H4 (cell line): ENCODE measurements at places on chromosomes 6 and 20.

DNA sequence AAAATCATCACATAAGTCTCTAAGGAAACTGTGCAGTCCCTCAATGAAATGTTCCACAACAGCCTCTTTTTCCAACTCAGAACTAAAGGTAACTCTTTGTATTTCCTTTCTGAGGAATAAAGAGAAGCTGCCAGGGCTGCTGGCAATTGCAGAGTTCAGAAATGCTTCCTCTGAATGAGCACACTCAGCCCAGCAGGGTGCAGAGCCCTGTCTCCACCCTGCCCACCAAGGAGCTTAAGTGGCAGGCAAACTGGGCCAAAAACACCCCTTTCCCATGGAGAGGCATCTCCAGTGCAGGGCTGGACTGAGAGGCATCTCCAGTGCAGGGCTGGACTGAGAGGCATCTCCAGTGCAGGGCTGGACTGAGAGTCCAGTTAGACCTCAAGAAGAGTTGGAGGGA lies 255.4 kb downstream of the GMPR start:
- no peak for DNase-seq

- DNase-seq = no peak
Measured at GRCh38 chr20:63536997-63537524, at the start of gene PTK6. TSS of gene PTK6 (minus strand) at chr20:63537376. CDS start at chr20:63537314, 62 bp downstream.

- no peak for DNase-seq
Measured at GRCh38 chr6:158044525-158044888, 62.8 kb downstream of the SYNJ2 start.

GRCh38 chr20:35145141-35145564 lies 2.0 kb downstream of the EDEM2 start:
- DNase-seq = peak; percentile 59

DNA sequence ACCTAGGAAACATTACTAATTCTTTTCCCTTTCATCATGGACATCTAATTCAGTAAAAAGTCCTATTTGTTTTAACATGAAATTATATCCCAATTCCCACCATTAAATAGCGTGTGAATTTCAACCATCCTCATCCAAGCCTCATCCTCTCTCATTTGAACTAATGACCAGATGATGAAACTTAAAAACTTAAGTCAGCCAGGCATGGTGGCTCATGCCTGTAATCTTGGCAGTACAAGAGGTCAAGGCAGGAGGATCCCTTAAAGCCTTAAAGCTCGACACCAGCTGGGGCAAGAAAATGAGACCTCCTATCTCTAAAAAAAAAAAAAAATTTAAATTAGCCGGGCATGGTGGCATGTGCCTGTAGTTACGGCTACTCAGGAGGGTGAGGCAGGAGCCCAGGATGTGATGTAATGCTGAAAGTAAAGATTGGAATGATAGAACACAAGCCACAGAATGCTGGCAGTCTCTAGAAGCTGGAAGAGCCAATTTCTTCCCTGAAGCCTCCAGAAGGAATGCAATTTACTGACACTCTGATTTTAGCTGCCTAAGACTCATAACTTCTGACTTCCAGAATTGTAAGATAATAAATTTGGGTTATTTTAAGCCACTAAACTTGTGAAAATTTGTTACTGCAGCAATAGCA lies 27.1 kb upstream of the HAO1 start:
- peak; percentile 68 for DNase-seq

DNA sequence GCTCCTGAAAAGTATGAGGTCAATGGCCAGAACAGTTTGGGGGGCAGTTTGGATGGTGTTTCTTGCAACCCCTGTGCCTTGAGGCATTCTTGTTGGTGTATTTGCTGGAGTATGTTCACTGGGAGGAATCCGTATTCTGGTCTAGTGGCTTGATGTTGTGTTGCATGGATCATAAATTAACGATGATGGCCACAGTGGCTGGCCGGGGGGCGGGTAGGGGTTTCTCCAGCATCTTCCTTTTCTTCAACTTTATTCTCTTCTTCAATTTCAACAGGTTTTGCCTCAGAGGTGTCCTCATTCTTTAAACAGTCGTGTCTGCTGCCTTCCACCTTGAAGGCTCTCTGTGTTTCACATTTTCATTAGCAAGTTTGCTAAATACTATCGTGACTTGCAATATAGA lies 43.0 kb upstream of the THBS2 start:
- no peak for DNase-seq

DNA sequence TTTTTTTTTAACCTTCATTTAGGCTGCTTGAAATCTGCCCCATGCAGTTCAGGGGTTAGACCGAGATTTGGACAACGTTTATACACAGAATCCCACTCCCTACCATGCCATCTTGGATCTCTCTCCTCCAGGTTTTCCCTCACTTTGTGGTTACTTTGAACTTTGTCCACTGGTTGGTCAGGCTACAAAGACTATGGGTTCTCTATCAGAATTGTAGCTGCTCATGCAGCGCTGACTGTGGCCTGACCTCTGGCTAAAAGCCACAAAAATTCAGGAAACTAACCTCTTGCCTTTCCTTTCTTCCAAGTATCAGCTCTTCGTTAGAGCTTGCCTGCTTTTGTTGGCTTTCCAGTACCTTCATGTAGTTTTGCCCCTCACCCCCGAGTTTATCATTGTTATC lies 44.9 kb upstream of the KCNG1 start:
- no peak for DNase-seq

DNA sequence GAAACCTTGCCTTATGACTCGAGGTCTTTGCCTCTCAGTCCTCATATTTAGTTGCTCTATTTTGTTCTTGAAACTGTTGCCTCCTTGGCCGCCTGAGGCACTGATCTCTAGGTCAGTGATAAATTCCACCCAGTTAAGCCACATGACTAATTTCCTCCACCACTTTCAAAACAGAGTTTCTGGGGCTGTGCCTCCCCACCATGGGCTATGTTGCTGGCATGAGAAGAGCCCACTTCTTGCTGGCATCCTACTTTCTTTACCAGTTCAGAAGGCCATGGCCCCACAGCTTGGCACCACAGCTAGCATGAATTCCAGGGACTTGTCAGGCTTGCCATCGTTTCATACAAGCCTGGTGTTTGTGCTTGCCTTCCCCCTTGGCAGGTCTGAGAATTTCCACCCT lies 361.4 kb upstream of the JAG1 start:
- DNase-seq = no peak

DNA sequence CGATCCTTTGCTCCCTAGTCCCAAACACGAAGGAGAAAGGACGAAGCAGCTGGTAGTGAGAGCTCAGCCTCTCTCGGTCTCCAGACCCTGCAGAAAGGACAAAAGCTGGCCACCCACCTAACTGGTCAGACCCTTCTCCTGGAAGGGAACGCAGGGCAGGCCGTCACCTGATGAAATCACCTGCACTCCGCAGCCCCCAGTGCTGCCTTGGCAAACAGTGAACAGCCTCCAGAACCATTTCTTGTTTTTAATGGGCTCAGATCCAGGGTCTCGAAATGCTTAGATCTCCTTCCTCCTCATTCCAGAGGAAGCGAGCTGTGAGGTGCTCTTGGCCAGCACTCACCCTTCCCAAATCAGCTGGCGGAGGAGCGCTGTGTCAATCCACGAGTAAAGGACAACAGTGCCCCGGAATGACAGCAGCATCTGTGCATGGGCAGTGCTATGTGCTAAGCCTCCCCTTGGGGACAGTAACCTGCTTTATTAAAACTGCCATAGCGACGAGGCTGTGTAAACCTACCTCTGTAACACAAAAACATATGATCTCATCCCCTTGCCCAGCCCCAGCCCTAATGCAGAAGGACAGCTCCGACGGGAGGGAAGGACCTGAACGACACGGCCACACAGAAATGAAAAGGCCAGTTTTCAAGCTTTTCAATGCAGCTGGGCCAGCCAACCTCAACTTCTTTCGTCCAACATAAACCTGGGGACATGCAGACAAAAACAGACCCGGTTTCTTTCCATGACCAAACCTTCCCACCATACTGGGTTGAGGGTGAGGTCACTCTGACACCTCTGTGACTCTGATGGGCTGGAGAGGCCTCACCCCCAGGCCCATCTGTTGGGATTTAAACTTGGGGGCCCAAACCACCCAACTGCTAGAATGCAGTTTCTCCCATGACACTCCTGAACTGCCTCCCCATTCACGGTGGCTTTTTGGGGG lies 43.3 kb downstream of the SULF2 start:
- no peak for DNase-seq

- DNase-seq = no peak
Measured at GRCh38 chr20:32209850-32210605, 2.3 kb downstream of the POFUT1 start.
